HT-29 (cell line): ENCODE measurements at places on chromosomes 16 and 17. TPM values are rescaled to one million over a fixed set of nuclear protein-coding genes. Genes with fewer than 3 reads are reported as not detected.

G6PC1 gene
- not detected in 2 replicates for total RNA-seq

PRRT2 gene
- 0.23 TPM in 1 of 2 replicates, not detected in the other for total RNA-seq

CLEC10A gene
- not detected in 2 replicates for total RNA-seq

SMPD3 gene
- total RNA-seq, result 45.7 and 50.7 TPM in 2 replicates

CFAP97D1 gene
- total RNA-seq, result 0.05 and 0.26 TPM in 2 replicates

PIRT gene
- not detected in 2 replicates for total RNA-seq

NFATC2IP gene
- 54.8 and 66.3 TPM in 2 replicates for total RNA-seq

NOL11 gene
- 37.6 and 43.9 TPM in 2 replicates for total RNA-seq

ACSM2A gene
- total RNA-seq, result not detected in 2 replicates

AIPL1 gene
- total RNA-seq, result not detected in 2 replicates

DNA sequence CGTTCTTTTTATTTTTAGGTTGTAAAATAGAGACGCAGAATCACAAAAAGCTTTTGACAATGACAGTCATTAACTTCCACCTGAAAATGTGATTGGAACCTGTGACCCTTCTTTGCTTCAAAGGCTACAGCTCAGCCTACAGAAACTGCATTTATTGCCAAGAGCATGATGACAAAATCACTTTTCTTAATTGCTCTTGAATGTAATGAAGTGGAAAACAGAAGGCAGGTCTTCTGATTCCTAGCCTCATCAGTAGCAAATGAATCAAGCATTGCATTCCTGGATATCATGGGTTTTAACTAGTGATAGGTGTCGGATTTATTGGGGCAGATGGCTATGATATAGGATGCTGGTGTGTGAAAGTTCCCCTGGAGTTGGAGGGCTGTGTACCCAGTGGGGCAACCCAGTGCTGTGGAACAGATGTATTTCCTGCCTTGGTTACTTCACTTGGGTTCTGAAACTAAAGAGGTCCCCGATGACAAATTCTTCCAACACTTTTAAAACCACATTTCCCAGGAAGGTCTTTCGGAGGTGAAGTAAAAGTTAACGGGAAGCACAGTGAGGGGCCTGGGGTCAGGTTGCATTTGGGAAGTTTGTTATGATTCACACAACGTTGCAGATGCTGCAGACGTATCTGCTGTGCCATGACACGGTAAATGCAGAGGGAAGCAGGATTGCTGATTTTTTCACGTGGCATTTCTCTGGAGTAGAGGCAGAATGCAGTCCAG, 127.5 kb downstream of the HS3ST3A1 start:
- no peak for DNase-seq

DNA sequence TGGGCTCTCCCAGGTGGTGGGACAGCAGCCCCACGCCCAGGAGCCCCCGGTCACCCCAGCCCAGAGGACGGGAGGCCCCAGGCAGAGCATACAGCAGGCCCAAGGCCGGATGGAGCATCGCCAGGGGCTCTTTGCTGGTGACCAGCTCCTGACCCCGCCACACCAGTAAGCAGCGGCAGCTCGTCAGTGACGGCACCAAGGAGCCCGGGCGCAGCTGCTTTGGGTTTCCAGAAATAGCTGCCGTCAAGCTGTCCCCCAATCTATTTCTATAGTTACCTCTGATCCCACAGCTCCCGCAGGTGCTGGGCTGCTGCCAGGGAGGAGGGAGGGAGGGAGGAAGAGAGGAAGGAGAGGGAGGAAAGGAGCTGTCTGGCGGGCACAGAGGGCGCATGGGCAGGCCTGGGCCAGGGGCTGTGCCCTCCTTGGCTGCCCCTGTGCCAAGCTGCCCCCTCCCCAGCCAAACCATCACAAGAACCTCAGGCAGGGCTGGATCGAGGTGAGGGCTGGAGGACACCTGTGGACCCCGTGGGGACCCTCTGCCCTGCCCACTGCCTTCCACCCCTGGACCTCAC, 10.8 kb upstream of the RASD1 start:
- no peak for DNase-seq

DNA sequence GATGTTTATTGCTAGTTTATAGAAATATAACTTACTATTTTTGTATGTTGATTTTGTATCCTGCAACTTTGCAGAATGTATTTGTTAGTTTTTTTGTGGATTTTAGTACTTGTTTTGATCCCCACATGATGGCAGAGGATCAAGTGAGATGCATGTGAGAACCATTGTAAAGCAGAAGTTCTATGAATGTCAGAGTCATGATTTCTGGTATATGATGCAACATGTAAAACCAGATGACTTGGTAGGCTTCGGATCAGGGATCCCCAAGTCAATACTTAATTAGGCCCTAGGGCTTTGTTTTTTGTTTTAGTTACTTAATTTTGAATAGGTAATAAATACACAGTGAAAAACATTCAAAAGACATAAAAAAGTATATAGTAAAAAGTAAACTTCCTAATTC, 45.8 kb downstream of the ESRP2 start:
- no peak for DNase-seq

GRCh38 chr17:3866276-3866675, 20.2 kb upstream of the NCBP3 start:
- DNase-seq, result no peak

DNA sequence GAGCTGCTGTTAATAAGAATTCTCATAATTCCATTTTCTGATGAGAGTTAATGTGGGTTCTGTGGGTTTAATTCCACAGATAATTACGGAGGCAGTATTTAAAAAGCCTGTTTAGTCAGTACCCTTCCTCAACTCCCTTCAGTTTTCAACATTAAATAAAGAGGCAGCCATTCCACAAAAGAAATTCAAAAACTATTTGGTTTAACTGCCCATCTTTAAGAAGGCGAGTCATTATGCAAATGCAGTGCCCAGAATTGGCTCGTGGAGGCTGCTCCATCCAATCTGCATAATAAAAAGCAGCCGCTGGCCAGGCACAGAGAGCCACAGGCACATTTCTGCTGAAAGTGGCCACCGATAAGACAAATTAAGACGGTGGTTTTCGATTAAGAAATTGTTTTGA, 194.4 kb upstream of the TOX3 start:
- DNase-seq, result no peak

- DNase-seq, result no peak
These were observed 20.8 kb downstream of the FOXF1 start for GRCh38 chr16:86531191-86531545.

DNA sequence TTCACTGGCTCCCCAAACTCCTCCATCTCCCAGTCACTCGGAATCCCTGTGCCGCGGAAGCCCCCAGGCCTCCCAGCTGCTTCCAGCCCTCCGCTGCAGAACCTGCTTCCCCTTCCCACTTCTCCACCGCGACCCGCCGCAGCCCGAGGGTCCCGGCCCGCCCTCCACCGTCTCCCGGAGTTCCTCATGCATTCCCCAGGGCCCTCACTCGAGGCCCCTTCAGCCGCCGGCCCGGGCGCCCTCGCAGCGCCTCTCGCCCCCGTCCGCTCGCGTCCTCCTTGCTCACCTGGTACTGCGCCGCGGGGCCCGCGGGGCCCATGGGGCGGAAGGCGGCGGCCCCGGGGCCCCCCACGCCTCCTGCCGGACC, 329 bp downstream of the SMARCD2 start:
- no peak for DNase-seq

- DNase-seq, result peak; percentile 2
These were observed 252.3 kb upstream of the CA10 start for GRCh38 chr17:52410781-52411180.

GRCh38 chr17:43449470-43450248, 34.1 kb upstream of the DHX8 start:
- DNase-seq, result peak; percentile 34

DNA sequence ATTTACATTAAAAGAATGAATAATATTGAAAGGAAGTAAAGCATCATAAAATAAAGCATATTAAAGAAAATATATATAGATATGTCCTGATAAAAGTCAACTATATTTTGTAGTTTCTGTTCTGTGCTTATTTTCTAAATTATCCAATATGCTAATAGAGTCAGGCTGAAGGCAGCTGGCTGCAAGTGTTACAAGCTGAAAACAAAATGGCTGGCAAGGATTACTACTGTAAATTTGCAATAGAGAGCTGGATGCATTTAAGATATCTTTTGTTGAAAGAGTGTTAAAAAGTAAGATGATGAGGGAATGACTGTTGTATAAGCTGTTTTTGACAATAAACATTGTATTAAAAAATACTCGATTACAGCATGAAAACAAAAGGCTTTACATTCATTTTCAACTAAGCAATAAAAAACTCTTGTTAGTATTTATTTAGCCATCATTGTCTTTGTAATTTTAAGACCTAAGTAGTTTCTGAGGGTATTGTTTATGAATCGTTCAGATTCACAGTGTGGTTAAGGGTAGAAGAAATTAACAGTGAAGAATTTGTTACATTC, 76.3 kb downstream of the TANC2 start:
- DNase-seq, result no peak

- no peak for DNase-seq
These were observed 53.7 kb downstream of the MAP2K4 start for GRCh38 chr17:12074346-12074745.

DNA sequence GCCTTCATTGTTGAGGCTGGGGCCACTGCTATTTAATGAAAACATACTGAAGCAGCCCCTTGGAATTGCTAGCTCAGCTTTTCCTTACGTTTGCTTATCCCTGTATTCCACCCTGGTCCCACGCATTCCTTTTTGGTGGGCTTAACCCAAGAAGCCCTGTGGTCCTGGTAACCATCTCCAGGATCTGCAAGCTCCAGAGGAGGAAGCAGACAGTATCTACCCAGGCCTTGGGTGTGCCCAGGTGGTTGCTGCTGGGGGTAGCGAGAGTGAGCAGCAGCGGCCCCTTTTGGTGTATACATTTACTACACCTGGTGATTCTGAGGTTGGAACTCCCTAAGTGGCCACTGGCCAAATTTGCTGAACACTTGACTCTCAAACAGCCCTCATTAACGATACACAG, 97.7 kb downstream of the CBLN1 start:
- peak; percentile 49 for DNase-seq

DNA sequence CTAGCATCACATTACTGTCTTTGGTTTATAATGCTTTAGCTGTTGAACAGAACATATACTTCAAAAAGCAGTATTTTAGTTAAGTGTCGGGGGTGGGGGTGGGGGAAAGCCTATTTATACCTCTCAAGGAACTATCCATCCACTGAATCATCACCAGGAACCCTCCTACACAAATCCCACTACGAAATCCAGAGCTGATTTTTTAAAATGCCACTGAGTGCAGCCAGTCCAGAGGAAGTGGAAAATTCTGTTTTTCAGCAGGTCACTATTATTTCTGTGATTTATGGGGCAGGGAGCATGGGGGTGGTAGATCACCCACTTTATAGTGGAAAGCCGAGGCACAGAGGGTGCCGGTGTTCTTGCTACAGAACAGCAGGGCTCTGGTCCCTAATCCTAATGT, 284.1 kb downstream of the SOX9 start:
- no peak for DNase-seq

DNA sequence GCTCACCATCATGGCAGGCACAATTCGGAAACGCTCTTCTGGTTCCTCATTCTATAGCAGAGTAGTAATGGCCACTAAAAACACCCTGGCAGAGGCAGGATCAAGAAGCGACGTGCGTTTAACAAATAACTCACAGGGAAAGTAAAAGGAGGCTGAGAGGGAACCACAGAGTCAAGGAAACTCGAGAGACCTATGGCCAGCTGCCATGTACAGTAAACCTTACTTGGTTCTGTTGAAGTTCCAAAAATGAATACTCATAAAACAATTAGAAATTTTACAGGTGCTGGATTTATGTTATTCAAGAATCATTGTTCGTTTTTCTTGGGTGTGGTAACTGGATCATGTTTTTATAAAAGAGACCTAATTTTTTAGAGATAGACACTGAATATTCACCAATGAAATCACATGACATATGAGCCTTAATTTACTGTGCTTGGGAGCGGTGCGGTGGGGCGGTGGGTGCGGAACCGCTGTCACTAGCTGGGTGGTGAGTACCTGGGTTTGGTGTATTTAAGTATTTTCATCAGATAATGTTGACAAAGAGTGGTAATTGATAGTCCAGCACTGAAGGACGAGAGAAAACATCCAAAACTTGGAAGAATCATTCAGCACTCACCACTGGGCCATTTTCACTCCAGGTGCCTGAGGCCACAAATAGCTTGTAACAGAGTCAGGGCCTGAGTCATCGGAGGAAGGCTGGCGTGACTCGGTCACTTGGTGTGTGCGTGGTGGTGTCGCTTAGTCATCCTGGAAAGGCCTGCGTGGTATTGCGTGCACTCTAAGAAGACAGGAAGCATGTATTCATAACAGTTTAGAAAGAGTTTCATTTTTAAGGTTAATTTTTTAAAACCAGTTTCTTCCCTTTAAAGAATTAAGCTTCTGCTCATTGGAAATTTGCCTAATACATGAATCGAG, 135.4 kb upstream of the CHMP6 start:
- DNase-seq, result peak; percentile 58

- DNase-seq, result no peak
These were observed 262.8 kb upstream of the MAF start for GRCh38 chr16:79863128-79864031.

- DNase-seq, result no peak
These were observed 15.2 kb downstream of the PRKCA start for GRCh38 chr17:66317629-66318028.

- no peak for DNase-seq
These were observed 2.7 kb upstream of the AP1G1 start for GRCh38 chr16:71811261-71811803.

- no peak for DNase-seq
These were observed 42.1 kb downstream of the AIPL1 start for GRCh38 chr17:6392609-6393350.

DNA sequence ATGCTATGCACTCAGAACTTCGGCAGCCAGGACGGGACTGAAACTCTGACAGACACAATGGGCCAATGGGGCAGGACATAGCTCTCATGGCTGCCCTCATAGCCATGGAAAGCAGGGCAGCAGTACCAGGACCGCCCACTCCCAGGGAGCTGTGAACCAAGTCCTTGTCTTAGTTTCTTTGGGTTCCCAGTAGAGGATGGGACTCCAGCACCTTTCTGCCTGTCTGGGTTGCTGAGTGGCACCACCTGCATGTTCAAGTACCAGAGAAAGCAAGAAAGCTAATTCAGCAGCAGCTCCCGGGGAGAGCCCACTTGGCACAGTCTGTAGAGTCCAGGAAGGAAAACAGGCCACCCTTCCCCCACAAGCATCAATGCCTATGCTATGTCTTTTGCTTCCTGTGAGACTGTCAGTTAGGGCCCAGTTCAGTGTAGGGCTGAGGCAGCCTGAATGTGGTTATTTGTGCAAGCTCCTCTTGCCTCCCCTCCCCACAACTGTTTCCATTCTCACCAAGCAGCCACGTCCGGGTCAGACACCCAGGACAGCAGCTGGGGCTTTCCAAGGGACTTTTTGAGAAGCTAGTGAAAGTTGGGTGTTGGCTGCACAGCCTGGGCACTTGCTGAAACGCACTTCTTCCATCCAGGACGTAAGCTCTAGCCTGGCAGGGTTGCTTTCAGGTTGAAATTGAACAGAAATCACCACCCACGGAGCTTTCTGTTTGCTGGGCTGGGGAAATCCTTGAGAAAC, 7.8 kb downstream of the SUPT4H1 start:
- no peak for DNase-seq

- DNase-seq, result no peak
These were observed 448 bp downstream of the VTN start for GRCh38 chr17:28369684-28370034.
